ENCODE measurements at places on chromosomes 16 and 17. TPM values are rescaled to one million over a fixed set of nuclear protein-coding genes. Genes with fewer than 3 reads are reported as not detected.

- peaks cover 16% of the 10 kb centered on the region for H3K4me1 ChIP-seq
- no peaks in the 10 kb centered on the region for H3K27me3 ChIP-seq
- DNase-seq = peak; percentile 82
- peak overlapping the region; percentile 100 for H3K27ac ChIP-seq
- peak overlapping the region; percentile 15 for H3K4me3 ChIP-seq
- no peaks in the 10 kb centered on the region for H3K36me3 ChIP-seq
These were observed 593 bp upstream of the HEXIM1 start for GRCh38 chr17:45147581-45148182.

DNA sequence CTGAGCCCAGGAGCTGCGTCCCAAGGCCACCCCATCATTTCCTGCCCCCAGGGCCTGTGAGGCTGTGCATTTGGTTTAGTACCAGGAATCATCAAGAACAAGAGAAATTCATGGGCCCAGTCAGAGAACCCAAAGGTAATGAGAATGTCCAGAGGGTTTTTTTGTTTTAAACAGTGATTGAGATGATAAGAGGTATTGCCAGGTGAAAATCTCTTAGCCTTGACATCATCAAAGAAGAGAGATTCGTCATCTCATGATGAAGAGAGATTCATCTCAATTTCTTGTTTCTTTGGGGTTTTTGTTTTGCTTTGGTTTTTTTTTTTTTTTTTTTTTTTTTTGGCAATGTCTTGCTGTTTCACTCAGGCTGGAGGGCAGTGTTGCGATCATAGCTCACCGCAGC lies 170.6 kb upstream of the CACNG5 start:
- H3K4me1 ChIP-seq = no peaks in the 10 kb centered on the region
- DNase-seq = no peak
- H3K27ac ChIP-seq = no peak overlapping the region
- no peaks in the 10 kb centered on the region for H3K27me3 ChIP-seq
- H3K36me3 ChIP-seq = no peaks in the 10 kb centered on the region

DNA sequence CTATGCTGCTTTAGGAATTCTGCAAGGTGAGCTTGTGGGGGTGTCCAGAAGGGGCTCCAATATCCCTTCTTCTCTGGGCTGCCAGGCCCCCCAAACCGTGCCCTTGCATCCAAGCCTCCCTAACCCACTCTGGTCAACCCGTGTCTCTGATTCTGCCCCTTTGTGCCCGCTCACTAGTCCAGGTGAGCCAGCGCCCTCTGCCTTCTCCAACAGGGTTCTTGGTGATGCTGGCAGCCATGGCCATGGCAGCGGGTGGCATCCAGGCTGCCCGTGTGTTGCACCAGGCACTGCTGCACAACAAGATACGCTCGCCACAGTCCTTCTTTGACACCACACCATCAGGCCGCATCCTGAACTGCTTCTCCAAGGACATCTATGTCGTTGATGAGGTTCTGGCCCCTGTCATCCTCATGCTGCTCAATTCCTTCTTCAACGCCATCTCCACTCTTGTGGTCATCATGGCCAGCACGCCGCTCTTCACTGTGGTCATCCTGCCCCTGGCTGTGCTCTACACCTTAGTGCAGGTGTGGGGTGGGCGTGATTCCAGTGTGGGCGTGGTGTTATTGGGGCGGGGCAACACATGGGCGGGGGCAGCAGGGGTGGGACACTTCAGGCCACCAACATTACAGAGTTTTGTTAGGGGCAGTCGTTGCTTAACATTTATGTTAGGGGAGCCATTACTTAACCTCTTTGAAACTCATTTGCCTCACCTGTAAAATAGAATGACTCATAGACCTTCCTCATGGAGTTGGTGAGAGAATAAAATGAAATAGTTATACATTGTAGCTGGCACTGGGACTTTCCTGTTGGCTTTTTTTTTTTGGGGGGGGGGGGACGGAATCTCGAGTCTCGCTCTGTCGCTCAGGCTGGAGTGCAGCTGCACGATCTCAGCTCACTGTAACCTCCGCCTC lies 31.4 kb downstream of the ANKRD40 start:
- H3K4me1 ChIP-seq = peaks cover 9% of the 10 kb centered on the region
- no peaks in the 10 kb centered on the region for H3K27me3 ChIP-seq
- peaks cover 11% of the 10 kb centered on the region for H3K36me3 ChIP-seq

GRCh38 chr17:42214156-42214555 lies 19.9 kb upstream of the GHDC start:
- no peak overlapping the region for H3K27ac ChIP-seq
- no peaks in the 10 kb centered on the region for H3K36me3 ChIP-seq
- peaks cover 14% of the 10 kb centered on the region for H3K4me1 ChIP-seq
- no peak overlapping the region for H3K4me3 ChIP-seq
- H3K27me3 ChIP-seq = no peaks in the 10 kb centered on the region

DNA sequence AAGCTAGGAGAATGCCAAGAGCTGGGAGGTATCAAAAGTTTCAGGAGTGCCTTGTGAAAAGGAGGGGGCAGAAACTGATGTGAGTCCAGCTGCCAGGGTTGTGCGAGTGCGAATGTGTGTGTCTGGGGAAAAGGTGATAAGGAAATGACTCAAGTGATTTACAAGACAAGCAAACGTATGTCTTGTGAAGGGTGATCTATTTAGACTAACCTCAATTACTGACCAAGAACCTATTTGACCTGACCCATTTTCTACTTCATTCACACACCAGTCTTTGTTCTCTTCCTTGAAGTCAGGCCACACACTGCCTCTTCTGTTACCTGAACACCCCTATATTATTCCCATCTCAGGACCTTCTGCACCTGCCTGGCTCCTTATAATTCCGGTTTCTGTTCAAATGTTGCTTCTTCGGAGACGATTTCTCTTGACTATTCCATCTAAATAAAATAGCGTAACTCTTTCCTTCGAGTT lies 1.0 kb downstream of the GDE1 start:
- peak overlapping the region; percentile 91 for H3K27ac ChIP-seq
- peaks cover 10% of the 10 kb centered on the region for H3K36me3 ChIP-seq

DNA sequence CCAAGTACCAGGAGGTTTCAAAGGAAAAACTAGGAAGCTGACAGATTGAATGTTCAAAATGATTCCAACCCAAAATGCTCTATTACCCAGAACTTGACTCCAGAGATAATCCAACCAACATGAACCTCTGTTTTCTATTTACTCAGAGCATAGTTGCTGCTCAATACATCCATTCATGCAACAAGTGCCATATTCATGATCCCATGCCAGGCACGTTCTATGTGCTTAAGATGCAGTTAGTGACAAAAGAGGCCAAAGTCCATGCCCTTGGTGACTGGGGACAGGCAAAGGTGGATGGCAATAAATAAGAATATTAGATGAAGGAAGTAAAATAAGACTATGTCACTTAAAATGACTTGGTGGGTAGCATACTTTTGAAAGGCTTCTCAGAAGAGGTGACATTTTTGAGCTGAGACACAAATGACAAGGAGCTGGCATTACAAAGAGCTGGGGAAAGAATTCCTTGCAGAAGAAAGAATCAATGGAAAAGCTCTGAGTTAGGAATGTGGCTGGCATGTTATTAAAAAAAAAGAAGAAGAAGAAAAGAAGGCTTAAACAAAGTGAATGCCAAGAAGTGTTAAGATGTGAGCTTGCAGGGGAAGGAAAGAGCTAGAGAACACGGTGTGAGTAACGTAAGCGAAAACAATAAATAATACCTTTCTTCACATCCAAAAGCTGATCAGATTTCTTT lies 34.5 kb downstream of the TOX3 start:
- no peaks in the 10 kb centered on the region for H3K36me3 ChIP-seq
- no peak overlapping the region for H3K4me3 ChIP-seq
- no peaks in the 10 kb centered on the region for H3K27me3 ChIP-seq
- no peak overlapping the region for H3K27ac ChIP-seq
- no peak for DNase-seq
- H3K4me1 ChIP-seq = no peaks in the 10 kb centered on the region

- no peak for DNase-seq
- no peaks in the 10 kb centered on the region for H3K36me3 ChIP-seq
- H3K4me3 ChIP-seq = no peak overlapping the region
- H3K4me1 ChIP-seq = no peaks in the 10 kb centered on the region
- no peak overlapping the region for H3K27ac ChIP-seq
- H3K27me3 ChIP-seq = no peaks in the 10 kb centered on the region
These were observed 225.7 kb downstream of the CDH13 start for GRCh38 chr16:82852388-82853008.

DNA sequence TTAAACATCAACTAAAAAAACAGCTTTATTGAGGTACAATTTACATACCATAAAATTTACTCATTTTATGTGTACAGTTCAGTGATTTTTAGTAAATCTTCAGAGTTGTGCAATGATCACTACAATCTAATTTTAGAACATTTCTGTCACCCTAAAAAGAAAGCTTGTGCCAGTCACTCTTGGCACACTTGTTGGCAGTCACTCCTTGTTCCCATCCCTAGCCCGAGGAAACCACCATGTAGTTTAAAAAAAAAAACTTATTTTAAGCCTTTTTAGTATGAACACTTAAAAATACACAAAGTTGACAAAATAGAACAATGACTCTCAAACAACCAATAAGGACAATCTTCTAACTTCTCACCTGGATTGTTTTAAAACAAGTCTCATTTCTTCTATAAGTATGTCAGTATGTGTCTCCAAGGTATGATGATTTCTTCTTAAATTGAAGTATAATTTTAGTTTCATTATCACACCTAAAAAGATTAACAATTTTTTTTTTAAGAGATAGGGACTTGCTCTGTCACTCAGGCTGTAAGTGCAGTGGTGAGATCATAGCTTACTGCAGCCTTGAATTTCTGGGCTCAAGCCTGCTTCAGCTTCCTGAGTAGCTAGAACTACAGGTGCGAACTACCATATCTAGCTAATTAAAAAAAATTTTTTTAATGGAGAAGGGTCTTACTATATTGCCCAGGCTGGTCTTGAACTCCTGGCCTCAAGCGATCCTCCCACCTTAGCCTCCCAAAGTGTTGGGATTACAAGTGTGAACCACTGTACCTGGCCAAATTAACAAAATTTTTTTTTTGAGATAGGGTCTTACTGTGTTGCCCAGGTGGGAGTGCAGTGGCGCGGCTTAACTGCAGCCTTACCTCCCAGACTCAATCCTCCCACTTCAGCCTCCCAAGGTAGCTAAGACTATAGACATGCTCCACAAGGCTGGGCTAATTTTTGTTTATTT lies 53.2 kb downstream of the PPM1E start:
- no peaks in the 10 kb centered on the region for H3K36me3 ChIP-seq
- no peaks in the 10 kb centered on the region for H3K27me3 ChIP-seq
- no peak for DNase-seq
- no peak overlapping the region for H3K4me3 ChIP-seq
- H3K27ac ChIP-seq = no peak overlapping the region

DNA sequence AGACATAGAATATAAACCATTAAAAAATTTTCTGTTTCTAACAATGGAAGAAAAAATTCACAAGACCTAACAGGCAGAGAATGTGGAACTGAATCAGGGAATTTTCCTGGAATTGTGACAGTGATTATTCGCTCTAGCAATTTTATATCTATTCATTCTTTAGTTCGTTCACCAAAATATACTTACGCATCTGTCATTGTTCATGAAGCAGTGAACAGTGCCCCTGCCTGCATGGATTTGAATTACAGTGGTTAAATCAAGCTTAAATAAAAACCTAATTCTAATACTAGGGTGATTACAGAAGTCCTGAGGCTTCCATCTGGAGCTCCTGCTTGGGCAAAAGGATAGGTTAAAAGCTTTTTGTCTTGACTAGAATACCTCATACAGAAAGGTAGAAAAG lies 48.6 kb downstream of the ABCA8 start:
- no peaks in the 10 kb centered on the region for H3K27me3 ChIP-seq
- no peaks in the 10 kb centered on the region for H3K4me1 ChIP-seq
- no peak overlapping the region for H3K27ac ChIP-seq
- DNase-seq = no peak
- H3K36me3 ChIP-seq = no peaks in the 10 kb centered on the region
- no peak overlapping the region for H3K4me3 ChIP-seq

GRCh38 chr17:33551075-33551474 lies 258.0 kb upstream of the ASIC2 start:
- H3K27ac ChIP-seq = no peak overlapping the region
- no peaks in the 10 kb centered on the region for H3K4me1 ChIP-seq
- no peaks in the 10 kb centered on the region for H3K27me3 ChIP-seq
- no peak for DNase-seq
- H3K4me3 ChIP-seq = no peak overlapping the region

GRCh38 chr17:10211666-10212065 lies 13.3 kb upstream of the GAS7 start:
- H3K4me3 ChIP-seq = no peak overlapping the region
- H3K27me3 ChIP-seq = no peaks in the 10 kb centered on the region
- no peak for DNase-seq

- H3K27ac ChIP-seq = no peak overlapping the region
- no peak for DNase-seq
- peaks cover 20% of the 10 kb centered on the region for H3K36me3 ChIP-seq
- H3K4me1 ChIP-seq = no peaks in the 10 kb centered on the region
- no peak overlapping the region for H3K4me3 ChIP-seq
These were observed 18.2 kb upstream of the QRICH2 start for GRCh38 chr17:76326306-76326705.

- no peak for DNase-seq
- no peak overlapping the region for H3K27ac ChIP-seq
- H3K4me3 ChIP-seq = no peak overlapping the region
- H3K27me3 ChIP-seq = peaks cover 53% of the 10 kb centered on the region
These were observed 2.0 kb upstream of the AATF start for GRCh38 chr17:36946726-36947091.

DNA sequence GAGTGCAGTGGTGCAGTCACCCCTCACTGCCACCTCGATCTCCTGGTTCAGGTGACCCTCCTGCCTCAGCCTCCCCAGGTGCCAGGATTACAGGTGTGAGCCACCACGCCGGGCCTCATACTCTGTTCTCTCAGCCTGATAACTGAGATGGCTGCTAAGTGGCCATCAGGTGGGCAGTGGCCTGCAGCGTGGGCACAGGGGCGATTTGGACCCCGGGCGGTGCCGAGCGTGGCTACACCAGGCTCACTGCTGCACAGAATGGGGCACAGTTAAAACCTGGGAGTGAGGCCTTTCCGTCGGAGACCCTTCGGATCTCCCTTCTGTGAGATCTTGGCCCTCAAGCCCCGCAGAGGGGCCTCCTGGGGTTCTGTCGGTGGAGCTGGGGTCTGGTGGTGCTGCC lies 11.5 kb downstream of the CACNA1H start:
- H3K27me3 ChIP-seq = no peaks in the 10 kb centered on the region
- peaks cover 20% of the 10 kb centered on the region for H3K4me1 ChIP-seq
- DNase-seq = no peak
- H3K36me3 ChIP-seq = no peaks in the 10 kb centered on the region

GRCh38 chr16:55576384-55576783 lies 9.9 kb downstream of the CAPNS2 start:
- no peaks in the 10 kb centered on the region for H3K4me1 ChIP-seq
- no peak overlapping the region for H3K4me3 ChIP-seq
- DNase-seq = no peak
- H3K36me3 ChIP-seq = no peaks in the 10 kb centered on the region
- no peak overlapping the region for H3K27ac ChIP-seq
- no peaks in the 10 kb centered on the region for H3K27me3 ChIP-seq

The PHLPP2 gene
- polyA plus RNA-seq = 1.3 TPM

The CDH3 gene
- polyA plus RNA-seq = 0.30 TPM

The ATP2C2 gene
- 2.8 TPM for polyA plus RNA-seq

The HP gene
- 1.5 TPM for polyA plus RNA-seq

The OR1F1 gene
- not detected for polyA plus RNA-seq

The TBC1D3B gene
- 4.5 TPM for polyA plus RNA-seq

The ENO3 gene
- 17.0 TPM for polyA plus RNA-seq
